ENCODE measurements at places on chromosomes 3 and 15. TPM values are rescaled to one million over a fixed set of nuclear protein-coding genes. Genes with fewer than 3 reads are reported as not detected.

- H3K4me3 ChIP-seq = no peak overlapping the region
- no peaks in the 10 kb centered on the region for H3K4me1 ChIP-seq
- H3K27ac ChIP-seq = no peak overlapping the region
- DNase-seq = no peak
- no peaks in the 10 kb centered on the region for H3K27me3 ChIP-seq
These were observed 164.3 kb downstream of the MCTP2 start for GRCh38 chr15:94395640-94396039.

DNA sequence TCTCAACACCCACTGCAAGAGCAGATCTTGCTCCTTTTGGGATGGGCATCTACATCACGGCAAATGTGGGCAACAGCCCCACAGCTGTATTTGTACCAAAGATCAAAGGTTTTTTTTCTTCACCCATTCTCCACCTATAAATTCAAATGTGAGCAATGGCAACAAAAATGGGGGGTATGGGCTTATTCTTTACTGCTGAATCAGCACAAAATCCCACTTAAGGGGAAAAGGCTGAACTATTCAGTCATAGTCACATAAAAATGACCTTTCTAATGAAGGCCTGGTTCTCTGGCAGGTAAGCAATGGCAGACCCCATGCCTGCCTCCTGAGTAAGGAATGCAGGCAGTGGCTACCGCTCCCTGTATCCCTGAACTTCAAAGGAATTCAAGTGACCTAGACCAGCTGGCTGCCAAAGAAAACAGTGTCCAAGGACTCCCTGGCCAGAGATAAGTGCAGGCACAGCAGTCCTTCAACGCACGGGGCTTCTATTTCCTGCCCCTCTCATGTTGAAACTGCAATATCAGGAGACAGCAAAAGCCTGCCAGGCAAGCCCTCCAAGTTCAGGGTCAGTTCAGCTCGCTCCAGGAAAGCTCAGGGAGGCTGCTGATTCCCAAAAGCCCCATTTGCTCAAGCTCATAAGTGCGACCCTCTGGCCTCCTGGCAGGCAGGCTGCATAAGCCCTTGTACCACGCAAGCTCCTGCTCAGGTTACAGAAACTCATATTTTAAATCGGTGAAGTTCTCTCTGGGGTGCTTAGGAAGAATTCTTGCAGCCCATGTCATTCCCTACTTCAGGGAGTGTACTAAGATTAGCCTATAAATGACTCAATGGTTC is 134.1 kb downstream of the PDZRN3 start:
- no peak for DNase-seq
- H3K36me3 ChIP-seq = no peaks in the 10 kb centered on the region
- no peak overlapping the region for H3K4me3 ChIP-seq
- H3K4me1 ChIP-seq = no peaks in the 10 kb centered on the region

- H3K36me3 ChIP-seq = peaks cover 9% of the 10 kb centered on the region
- no peaks in the 10 kb centered on the region for H3K27me3 ChIP-seq
- DNase-seq = no peak
- H3K27ac ChIP-seq = no peak overlapping the region
- no peaks in the 10 kb centered on the region for H3K4me1 ChIP-seq
These were observed 68.8 kb downstream of the PLOD2 start for GRCh38 chr3:146092230-146092629.

Gene SST
- total RNA-seq = not detected

All from Panc1 (cell line).